ENCODE measurements at places on chromosomes 5 and 9.

DNA sequence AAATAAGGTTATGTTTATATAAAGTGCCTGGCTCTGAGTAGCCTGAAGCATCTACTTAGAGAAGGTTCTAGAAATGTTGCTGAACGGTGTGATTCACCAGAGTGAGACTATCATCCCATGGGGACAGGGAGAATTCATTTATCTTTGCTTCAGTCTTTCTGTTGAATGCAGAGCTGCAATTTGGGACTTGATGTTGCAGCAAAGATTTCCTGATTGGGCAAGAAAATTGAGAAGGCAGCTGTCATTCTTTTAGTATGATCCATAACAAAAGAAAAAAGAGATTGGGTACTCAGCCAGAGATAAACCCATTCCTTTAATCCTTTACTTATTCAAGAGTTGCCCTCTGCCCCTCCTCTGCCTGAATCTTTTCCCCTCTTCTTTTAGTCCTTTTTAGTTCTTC, 456.3 kb upstream of the WWC1 start:
- DNase-seq: no peak

DNA sequence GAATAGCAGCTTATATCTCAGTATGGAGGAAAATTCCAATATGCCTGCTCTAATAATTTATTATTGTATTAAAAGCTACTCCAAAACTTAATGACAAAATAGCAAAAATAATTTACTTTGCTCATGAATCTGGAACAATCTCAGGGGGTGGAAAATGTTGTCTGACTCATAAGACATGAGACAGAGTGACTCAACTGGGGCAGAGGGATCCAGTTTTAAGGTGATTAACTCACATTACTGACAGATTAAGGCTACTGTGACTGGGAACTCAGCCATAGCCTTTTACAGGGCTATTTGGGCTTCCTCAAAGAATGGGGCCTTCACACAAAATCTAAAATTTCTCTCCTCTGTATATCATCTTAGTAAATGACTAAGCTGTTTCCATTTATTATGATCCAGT, 1172.9 kb downstream of the CDH12 start:
- no peak for DNase-seq

- no peak for DNase-seq
Observed at GRCh38 chr9:83367326-83367725, 170.9 kb downstream of the FRMD3 start.

- no peak for DNase-seq
Observed at GRCh38 chr9:4317681-4318080, 17.8 kb upstream of the GLIS3 start.
